ENCODE measurements at places on chromosomes 3 and 15.

- DNase-seq: no peak
Observed at GRCh38 chr3:98333989-98334606, 19.6 kb upstream of the OR5K4 start.

DNA sequence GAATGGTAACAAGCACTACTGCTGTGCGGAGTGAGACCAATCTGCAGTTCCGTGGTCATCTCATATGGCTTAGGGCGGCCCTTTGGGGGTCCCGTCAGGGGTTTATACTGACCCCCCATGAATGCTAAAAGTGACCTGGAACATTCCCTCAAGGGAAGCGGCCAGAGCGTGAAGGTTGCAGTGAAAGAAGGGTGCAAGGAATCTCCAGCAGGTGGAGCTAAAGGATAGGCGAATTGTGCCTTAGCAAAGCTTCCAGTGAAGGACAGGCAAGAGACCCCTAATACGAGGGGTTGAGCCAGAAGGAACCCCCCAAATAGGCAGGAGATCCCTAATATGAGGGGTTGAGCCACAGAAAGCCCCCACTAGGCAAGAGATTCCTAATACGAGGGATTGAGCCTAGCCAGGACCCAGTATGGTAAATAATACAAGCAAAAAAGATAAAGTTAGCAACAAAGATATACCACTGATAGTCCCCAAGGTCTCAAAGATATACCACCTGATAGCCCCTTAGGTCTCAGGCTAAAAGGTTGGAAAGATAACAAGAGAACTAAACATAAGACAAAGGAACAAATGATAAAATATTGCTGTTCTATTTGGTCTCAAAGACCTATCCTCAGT, 32.8 kb downstream of the ZNF589 start:
- DNase-seq: peak; percentile 56

DNA sequence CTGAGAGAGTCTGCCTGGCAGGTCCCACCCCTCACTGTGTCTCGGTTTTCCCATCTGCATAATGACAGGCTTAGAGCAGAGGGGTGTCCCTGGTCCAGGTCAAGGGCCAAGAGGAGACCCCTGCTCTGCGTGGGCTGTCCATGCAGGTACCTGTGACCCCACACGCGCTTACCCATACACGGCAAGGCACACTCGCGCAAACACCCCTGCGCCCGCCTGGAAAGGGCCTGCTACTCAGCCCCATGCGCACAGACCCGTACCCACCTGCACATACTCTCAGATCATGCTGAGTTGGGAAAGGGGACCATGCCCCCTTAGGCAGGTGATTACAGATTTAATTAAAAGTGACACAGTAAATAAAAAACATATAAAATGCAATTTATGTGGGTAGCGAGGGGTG, 23.4 kb upstream of the TMEM115 start:
- DNase-seq: no peak

- DNase-seq: no peak
Observed at GRCh38 chr15:64478863-64479262, 18.5 kb downstream of the ZNF609 start.

DNA sequence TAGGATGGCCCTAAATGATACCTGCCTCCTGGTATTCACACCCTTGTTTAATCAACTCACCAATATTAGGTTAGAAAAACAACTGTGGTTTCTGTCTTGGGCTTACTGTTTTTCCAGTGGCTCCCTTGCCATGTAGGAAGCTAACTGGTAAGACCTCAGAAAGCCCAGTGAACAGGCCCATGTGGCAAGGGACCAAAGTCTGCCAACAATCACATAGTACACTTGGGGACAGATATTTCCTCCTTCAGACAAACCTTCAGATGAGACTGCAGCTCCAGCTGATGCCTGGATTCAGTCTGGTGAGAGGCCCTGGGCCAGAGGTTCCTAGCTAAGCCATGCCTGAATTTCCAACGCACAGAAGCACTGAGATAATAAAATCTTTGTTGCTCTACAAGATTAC, 96.1 kb downstream of the GSK3B start:
- no peak for DNase-seq

GRCh38 chr15:29088666-29089065, 181.0 kb downstream of the NSMCE3 start:
- DNase-seq: no peak

DNA sequence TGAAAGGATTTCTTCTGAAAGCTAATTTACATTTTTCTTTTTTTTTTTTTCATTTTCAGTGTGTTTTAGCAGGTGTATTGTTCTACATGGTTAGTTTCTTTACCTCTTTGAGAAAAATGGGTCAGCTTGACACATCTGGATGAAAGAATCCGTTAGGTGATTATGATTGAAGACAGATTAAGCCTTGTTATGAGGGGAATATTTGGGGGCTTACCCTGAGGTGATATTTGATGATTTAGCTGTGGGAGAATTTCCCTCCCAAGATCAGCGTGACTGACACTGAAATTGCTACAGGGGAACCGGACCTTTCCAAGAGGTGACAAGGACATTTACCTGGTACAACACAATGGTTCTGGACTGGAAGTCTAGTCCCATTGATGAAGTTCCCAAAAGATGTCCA, 147.5 kb downstream of the NFKBIZ start:
- DNase-seq: no peak

GRCh38 chr3:9915254-9916141, 1.4 kb upstream of the IL17RC start:
- DNase-seq: peak; percentile 88

- no peak for DNase-seq
Observed at GRCh38 chr15:41870689-41871081, 23.2 kb downstream of the SPTBN5 start.

GRCh38 chr15:39088156-39088555, 492.7 kb upstream of the THBS1 start:
- no peak for DNase-seq

GRCh38 chr15:39704689-39705088, 78.0 kb downstream of the FSIP1 start:
- no peak for DNase-seq

DNA sequence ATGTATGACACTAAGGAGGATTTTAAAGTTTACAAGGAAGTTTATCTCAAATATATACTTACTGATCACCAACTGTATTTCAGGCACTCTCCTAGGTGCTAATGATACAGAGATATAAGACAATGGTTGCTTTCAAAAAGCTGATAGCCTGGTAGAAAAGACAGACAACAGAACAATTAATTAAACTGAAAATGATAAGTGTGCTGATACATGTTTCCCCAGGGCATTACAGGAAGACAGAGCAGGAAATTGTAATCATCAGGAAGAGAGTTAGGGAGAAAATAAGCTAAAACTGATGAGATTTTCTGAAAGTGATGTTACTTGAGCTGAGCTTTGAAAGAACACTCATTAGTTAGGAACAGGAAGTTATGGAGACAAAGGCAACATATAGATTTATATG, 229.7 kb downstream of the RSRC1 start:
- no peak for DNase-seq

- DNase-seq: no peak
Observed at GRCh38 chr3:181715571-181716340, 4.0 kb downstream of the SOX2 start.

GRCh38 chr3:165895919-165896318, 58.7 kb upstream of the BCHE start:
- DNase-seq: no peak

GRCh38 chr3:190968616-190969015, 106.1 kb upstream of the GMNC start:
- no peak for DNase-seq

DNA sequence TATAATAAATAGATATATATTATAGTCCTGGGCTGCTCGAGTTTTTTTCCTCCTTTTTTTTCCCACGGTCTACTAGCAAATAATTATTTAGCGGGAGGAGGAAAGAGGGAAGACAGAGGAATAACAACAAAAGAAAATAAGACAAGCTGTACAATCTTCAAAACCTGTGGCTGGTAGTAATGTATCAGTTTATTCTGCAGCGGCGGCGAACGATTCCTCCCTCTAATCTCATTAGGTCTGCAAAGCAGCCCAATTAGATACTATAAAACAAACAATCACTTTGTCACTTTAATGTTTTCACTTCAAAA, 390 bp upstream of the TLE3 start:
- DNase-seq: no peak

- DNase-seq: no peak
Observed at GRCh38 chr3:24378313-24378712, 116.3 kb downstream of the THRB start.

DNA sequence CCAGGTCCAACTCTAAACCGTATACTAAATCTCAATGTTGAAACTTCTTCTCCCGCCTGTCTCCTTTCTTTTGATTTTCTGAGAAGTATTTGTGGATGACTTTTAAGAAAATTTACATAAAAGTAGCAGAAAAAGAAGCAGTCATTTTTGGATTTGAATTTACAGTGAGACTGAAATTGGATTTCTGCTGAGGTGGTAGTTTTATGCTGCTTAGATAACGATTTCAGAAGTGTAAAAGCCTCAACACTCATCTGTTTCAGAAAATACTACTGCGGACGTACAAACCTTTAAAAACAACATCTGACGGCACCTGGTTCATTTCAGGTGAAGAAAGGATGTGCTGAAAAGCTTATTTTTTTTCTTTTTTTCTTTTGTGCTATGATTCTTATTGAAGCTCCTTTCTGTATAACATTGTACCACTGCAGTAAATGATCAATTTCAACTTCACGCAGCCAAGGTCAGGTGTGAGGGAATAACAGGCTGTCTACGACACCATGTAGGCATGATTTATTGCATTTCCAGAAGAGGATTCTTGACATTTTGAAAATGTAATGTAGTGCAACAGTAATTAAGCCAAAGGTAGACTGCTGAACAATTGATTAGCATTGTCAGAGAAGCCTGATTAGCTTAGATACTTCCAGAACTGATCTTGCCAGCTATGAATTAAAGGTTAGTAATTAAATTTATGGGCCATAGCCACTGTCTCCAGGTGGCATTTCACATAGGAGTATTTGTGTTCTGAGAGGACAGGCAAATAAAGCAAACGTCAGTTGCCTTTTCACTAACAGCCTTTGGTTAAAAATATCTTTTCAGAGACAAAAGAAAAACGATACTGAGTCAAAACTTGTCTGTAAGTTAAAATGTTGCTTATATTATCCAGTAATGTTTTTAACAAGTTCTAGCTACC, 134.6 kb upstream of the KBTBD8 start:
- no peak for DNase-seq

GRCh38 chr3:152298393-152299248, 29.9 kb downstream of the MBNL1 start:
- peak; percentile 79 for DNase-seq

GRCh38 chr3:169328471-169328870, 335.0 kb downstream of the MECOM start:
- DNase-seq: no peak

GRCh38 chr3:143429628-143430514, 310.3 kb downstream of the CHST2 start:
- no peak for DNase-seq

DNA sequence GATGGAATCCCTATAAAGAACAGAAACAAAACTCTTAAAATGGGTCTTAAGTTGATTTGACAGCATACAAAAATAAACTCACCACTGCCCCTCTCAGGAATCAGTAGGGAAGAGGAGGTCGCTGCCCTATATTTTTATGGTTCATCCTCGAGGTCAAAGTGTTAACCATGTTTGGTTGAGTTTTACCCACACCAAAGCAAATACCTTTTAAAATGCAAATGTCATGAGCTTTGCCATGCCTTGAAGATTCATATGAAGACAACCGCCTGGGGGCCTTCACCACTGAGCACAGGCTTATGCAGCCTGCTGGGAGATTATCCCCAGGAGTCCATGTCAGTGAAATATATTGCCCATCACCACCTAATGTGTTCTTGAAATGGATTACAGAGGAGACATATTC, 66.1 kb downstream of the GLB1 start:
- no peak for DNase-seq

DNA sequence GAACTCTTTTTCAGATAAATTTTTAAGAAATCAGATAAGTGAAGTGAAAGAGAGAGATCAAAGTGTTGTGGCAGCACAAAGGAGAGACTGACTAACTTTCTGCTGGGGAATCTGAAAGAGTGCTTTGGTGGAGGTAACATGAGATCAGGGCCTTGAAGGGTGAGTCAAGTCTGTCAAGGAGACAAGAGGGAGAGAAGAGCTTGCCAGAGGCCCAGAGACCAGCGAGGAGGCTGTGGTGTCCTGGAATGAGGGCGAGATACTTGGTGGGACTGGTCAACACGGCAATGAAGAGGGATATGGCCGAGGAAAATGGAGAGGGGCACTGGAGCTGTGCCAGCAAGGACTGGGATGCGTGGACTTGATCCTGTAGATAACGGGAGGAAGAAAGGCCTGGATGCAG, 4.6 kb downstream of the TADA3 start:
- DNase-seq: no peak

DNA sequence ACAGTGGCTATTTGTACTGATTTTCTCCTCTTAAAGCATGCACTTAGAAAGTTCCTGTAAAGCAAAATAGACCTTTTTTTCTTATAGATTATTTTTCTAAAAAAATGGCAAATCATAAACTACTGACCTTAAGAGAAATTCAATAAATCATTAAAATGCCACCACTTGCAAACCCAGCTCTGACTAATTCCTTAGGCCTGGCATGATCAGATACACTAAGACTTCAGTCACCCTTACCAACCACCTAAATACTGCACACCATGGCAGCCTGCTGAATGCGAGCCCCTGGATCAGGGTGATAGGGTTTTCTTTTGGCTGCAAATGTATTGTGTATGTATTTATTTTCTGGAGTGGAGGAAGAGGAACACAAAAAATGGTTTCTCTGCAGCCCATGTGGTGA, 370.6 kb upstream of the TBL1XR1 start:
- DNase-seq: no peak

GRCh38 chr3:64437131-64437530, 211.9 kb upstream of the PRICKLE2 start:
- no peak for DNase-seq

- DNase-seq: no peak
Observed at GRCh38 chr3:66762916-66763693, 235.0 kb upstream of the KBTBD8 start.

- no peak for DNase-seq
Observed at GRCh38 chr15:78060232-78060631, 17.3 kb downstream of the TBC1D2B start.

- no peak for DNase-seq
Observed at GRCh38 chr3:49460188-49460890, 9.7 kb upstream of the DAG1 start.

DNA sequence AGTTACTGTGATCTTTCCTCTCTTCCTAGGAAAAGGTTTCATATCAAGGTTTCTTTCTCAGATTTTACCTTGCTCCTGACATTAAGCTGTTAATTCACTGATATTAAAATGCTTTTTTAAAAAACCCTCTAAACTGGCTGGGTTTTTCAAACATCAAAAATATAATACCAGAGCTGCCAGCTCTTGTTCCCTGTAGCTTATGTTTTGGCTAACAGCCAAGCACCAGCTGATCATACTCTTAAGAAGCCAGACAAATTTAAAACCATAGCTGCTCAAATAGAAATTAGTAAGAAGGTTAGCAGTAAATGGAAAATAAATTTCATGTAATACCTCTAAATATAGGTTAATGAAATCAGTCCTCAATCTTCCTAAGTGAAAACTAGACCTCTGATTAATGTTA, 657.5 kb downstream of the GRM7 start:
- no peak for DNase-seq

DNA sequence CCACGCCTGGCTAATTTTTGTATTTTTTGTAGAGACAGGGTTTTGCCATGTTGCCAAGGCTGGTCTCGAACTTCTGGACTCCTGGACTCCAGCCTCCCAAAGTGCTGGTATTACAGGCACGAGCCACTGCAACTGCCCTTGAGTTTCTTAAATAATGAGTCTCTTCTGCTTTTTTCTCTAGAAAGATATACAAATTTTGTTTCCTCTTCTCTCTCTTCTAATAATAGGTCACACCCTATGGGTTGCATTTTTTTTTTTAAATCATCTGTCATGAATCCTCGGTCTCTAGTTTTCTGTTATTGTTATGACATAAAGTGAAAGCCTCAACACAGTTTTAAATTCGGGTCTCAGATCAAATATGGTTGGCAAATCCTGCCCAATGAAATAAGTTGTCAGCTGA, 111.2 kb downstream of the IL12A start:
- no peak for DNase-seq
